CD14-positive monocyte (primary cell): ENCODE measurements at places on chromosomes 3 and 15.

GRCh38 chr3:197953325-197953724, 3.3 kb downstream of the RPL35A start:
- DNase-seq: no peak

DNA sequence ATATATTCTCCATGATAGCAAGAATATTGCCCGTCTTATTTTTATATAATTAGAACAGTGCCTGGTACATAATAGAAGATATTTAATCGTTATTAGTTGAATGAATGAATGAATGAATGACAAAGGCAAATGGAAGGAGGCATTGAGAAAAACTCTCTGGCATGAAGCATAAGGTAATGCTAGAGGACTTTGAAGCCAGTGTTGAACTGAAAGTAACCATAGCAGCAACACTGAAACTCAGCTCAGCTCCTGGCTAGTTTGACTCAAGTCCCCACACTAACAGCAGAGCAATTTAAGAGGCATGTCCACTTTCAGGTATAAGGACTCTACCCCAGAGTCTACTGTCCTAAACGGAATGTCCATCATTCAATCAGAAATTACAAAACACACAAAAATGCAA, 227.0 kb downstream of the CPNE4 start:
- no peak for DNase-seq

GRCh38 chr3:171342783-171343420, 117.3 kb downstream of the TNIK start:
- no peak for DNase-seq

DNA sequence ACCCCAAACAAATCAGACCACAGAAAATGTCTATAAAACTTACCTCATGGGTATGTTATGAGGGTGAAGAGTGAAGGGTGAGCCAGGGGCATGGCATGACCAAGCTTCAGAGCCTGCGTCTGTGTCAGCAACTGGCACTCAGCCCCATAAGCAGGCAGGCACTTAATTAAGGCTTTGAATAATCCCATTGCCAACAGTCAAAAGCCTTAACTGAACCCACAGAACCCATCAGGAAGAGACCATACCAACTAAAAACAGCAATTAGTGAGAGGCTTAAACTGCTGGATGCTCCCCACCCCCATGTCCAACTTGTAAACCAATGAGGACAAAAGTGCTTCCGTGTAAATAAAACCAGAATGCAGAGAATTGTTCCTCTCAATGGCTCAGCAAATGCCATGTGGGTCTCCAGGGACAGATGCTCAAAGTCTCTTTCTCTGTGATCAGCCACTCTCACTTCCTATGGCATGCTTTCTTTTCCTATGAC, 126.0 kb downstream of the MYLK start:
- DNase-seq: no peak

DNA sequence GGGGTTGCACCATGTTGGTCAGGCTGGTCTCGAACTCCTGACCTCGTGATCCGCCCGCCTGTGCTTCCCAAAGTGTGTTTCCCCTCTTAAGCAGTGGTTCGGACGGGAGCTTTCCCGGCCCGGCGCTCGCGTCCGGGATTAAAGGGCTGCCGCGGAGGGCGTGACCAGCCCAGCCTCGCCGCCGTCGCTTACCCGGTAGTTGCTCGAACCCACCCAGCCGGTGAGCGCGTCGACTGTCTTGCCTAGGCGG, 513 bp downstream of the CLASP2 start:
- DNase-seq: peak; percentile 47

- no peak for DNase-seq
Measured at GRCh38 chr3:20930034-20930433, 744.0 kb upstream of the SGO1 start.

DNA sequence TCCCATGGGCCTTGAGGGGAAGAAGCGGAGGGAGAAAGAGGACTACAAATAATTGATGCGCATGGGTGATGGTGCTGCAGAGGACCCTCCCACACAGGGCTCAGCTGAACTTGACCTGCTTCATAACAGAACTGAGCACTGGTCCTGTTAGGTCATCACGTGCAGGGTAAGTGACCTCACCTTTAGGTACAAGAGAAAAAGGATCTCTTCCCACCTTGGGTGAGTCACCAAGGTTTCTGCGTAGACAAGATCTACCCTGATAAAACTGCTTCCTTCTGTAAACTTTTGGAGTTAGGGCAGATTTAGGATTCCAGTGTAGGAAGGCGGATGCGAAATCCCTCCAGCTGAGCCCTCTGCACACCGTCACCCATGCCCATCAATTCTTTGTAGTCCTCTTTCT, 67.1 kb downstream of the FEM1B start:
- DNase-seq: no peak

- no peak for DNase-seq
Measured at GRCh38 chr3:154074966-154075365, 46.2 kb upstream of the ARHGEF26 start.

DNA sequence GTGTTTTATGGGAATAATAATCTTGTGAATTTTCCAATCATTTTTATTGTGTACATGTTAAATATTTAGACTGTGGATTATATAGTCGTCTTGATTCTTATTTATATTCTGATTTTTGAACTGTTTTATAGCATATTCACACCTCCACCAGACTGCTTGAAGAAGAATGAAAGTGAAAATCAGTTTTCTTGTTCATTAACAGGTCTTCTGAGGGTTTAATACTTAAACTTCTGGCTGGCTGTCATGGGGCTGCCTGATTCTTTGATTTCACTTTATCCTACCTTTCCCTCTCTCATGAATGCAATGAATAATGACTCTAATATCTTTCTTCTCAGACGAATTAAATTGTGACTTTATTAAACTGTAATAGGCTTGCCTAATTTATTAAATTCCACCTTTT, 56.2 kb downstream of the ATP2C1 start:
- no peak for DNase-seq

DNA sequence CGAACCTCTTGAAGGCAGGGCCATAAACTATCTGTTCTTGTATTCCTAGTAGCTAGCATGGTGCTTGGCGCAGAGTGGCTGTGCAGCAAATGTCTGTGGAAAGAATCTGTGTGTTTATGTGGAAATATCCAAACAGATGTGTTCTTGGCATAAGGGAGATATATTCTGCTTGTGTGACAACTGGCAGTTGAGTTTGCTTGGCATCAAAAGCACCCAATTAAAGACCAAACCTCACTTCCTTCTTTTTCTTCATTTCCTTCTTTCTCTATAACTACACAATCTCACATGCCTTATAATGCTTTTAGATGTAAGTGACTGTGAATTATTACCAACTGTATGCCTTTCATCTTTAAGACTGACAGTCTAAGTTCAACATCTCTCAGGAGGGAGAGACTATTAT, 296.5 kb downstream of the SLC9A9 start:
- no peak for DNase-seq

- no peak for DNase-seq
Measured at GRCh38 chr3:28590860-28591259, 242.2 kb upstream of the AZI2 start.

DNA sequence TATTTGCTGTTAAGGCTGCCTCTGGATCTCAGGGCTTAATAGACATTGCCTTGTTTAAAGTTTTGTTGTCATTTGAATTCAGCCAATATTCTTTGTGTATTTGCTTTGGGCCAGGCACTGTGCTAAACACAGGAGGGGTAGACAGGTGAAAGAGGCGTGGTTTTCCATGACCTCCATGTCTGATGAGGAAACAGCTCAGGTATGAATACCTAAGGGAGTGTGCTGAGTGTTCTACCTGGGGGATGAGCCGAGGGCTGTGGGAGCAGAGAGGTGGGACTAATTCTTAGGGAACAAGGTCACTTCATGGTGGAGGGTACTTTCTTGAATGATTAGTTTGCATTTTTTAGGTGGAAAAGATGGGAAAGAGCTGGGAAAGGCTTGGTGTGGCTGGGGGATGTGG, 108.2 kb downstream of the THSD4 start:
- no peak for DNase-seq

DNA sequence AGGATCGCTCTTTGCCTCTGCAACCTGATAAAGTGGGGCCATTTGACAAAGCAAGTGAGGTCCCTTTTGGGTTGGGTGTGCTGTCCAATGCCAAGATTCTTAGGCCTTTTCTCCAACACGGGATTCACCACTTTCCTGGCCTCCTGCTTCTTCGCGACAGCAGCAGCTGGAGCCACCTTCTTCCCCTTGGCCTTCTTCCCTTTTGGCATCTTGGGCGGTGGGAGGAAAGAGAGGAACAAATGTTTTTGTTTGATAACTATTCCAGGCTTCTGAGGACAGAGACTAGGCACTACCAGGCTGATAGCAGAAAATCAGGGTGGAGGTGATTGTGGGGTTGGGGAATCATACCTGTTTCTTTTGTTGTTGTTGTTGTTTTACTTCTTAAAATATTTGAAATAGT, 30.0 kb upstream of the FAM81A start:
- no peak for DNase-seq

GRCh38 chr3:119428538-119428937, 34.9 kb downstream of the TMEM39A start:
- DNase-seq: no peak

DNA sequence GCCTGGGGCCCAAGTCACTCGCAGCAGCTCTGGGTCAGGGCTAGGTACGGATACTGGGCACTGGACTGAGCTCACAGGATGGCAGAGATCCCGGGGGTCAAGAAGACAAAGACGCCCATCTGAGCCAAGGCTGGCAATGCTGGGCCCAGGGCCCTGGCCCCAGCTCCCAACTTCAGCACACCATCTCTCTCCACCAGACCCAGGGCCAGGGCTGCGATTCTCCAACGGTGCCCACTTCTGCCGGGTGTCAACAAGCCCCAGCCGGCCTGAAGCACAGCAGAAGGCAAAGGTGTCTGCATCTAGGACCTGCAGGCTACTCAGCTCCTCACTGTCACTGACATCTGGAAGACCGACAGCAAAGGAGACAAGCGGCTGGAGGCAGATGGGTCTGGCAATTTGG, 8.6 kb downstream of the WDR73 start:
- no peak for DNase-seq

GRCh38 chr15:69648775-69649735, 196.4 kb downstream of the RPLP1 start:
- DNase-seq: no peak

DNA sequence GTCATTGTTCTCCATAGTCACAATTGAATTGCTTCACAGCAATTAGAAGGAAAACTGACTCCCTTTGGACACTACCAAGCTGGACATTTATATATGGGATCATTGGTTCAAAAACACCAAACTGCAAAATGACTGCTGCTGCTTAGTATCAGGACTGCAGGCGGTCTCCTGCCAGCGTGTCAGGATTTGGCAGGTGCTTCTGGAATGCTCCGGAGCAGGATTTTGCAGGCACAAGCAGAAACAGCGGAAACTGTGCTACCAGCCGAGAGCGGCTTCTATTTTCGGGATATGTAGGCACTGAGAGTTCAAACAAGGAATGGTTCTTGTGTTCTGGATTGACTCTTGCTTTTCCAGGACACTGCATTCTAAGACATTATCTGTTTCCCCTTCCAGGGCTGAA, 95.5 kb downstream of the SSR3 start:
- no peak for DNase-seq

- DNase-seq: no peak
Measured at GRCh38 chr15:101138913-101139880, 112.7 kb downstream of the CHSY1 start.

DNA sequence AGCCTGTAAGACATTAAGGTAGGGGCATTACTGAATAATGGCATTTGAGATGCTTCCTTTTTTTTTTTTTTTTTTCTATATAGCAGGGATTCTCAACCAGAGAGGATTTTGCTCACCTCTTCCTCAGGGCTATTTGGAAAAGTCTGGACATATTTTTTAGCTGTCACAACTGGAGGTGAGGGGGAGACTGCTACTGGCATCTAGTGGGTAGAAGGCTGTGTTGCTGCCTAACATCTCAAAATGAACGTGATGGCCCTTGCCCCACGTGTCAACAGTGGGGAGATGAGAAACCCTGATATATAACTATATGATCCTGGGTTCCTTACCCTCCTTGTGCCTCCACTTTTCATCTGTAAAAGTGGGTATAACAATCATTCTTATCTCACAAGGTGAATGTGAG, 71.9 kb downstream of the CADPS start:
- no peak for DNase-seq

DNA sequence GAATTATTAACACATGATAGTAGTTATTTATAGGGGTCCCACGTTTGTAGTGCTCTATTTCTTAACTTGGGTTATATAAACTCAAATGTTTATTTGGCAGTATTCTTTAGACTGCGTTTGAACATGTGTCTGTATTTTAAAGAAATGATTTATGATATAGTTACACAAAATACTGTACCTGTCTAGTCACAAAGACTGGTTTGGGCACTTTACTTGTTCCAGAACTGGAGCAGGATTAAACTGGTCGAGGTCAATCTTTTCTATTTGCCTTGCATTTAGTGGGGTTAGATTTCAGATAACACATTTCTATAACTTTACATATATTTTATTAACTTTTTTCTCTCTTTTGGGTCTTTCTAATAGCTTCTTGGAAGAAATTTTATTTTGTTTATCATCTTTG, 39.5 kb downstream of the HACD3 start:
- no peak for DNase-seq

DNA sequence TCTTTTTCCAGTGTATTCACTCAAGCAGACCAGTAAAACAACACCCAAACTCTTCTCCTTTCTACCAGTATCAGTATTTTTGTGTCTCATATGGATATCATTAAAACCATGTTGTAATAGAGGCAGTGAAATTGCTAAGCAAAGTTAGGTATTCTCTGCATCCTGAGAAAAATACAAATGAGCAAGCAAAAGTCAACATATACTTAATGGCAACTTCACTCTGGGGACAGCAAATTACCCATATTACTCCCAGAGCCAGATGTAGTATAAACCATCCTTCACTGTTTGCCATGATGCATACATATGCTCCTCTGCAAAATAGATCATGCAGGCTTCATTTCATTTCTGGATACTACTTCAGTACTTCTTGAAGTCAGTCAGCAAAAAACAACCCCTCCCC, 22.1 kb downstream of the UBA5 start:
- no peak for DNase-seq

- peak; percentile 54 for DNase-seq
Measured at GRCh38 chr15:90184786-90185704, 16.1 kb upstream of the SEMA4B start.

DNA sequence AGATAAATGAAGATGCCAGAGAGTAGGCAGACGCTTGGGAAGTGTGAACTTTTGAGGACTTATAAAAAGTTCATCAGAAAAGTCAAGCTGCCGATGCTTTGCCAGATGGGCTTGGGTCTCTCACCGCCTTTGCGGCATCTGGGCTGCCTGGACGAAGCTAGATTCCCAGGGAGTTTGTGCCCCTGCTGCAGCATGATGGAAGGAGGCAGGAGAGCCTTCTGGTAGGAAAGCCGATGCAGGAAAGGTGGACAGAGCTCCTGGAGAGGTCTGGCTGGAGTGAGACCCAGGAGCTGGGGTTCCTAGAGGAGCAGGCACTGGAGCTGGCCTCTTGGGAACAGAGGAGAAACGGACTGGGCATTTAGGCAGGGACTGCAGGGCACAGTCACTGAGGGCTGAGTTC, 51.9 kb upstream of the ATP2B2 start:
- no peak for DNase-seq

GRCh38 chr15:61742591-61742990, 317.7 kb downstream of the VPS13C start:
- no peak for DNase-seq

- no peak for DNase-seq
Measured at GRCh38 chr3:149038322-149038721, 47.0 kb downstream of the GYG1 start.
